Fibroblast of upper back skin (primary cell): ENCODE measurements at places on chromosomes 1 and 21.
A peak's percentile ranks its signal among the peaks of the same experiment; 100 is the strongest.

DNA sequence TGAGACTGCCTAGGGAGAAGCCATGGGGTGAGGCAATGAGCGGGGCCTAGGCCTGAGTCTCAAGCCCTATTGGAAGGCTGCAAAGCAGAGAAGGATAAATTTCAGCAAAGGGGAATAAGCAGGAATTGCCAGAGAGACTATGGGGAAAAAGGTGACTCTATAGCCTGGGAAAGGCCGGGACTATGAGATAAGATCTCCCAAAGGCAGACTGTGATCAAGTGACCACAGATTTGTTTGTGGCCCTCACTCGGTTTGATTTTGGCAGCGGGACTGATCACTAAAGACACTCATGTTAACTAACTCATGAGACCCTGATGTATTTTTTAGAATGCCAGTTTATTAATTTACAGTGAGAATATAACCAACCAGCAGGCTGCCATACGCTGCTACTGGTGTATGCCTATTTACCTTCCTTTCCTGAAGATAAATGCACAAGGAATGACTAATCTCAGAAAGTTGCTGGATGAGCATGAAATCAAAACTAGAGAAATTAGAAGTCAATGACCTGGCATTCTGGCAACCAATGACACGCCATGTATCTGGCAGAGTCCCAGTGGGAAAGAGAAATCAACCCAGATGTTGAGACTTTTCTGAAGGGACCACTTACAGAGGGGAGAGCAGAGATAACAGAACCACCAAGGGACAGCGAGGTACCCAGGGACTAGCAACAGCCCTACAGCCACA, 4.3 kb downstream of the HSF2BP start:
- DNase-seq, result peak; percentile 63

DNA sequence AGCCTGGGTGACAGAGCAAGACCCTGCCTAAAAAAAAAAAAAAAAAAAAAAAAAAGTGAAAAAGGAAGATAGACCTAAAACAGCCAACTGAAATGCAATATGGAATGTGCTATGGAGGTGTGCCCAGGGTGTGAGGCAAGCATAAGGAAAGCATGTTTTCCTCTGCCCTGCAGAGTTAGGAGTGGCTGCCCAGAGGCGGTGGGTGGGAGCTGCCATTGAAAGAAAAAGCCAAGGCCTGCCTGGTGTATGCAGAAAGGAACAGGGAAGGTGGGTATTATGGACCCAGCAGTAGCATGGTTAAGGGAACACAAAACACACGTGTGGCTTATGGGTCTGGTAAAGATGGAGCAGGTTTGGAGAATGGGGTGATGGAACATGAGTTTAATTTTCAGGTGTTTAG, 8.9 kb downstream of the CD244 start:
- DNase-seq, result no peak

DNA sequence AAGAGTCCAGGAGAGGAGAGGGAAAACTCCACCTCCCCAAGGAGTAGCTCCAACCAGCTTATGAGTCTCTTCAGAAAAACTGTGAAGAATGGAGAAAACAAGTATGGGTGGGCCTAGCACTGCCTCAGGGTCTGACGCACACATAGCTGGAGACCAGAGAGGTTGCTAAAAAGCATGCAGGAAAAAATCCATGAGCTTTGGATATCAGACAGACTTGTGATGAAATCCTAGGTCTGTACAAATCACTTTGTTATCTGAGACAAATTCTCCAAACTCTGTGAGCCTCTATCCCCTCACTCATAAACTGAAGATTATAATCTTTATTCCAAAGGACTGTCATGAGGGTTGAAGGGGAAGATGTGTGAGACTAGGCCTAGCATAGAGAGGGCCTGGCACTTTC, 141.5 kb upstream of the FGGY start:
- DNase-seq, result no peak

DNA sequence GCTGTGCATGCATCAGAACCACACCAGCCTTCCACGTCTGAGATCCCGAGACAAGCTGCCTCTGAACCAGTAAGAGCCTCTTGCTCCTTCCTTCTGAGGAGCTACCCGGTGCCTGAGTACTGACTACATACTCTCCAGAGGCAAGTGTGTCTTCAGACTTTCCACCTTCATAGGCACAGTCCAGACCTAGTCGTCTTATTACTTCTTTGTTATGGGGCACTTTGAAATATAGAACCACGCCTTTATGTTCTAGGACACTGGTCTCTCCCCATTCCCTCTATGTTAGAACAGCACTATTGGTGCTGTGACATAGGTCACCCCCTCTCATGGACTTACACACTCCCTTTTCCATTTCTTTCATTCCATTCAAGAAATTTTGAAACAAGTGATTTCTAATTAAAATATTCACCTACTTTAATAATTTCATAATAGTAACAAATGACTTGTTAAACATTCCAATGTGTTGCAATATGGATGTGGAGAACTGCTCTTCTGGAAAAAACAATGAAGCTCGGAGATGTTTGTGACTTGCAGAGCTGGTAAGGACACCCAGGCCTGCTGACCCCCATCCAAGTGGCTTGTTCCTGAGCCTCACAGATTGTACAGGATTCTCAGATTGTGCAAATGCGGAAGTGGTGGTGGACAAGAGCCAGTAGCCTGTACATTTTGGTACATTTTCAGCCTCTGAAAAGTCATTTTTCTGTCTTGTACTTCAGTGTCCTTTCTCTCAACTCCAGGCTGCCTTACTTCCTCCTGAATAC, 76.1 kb upstream of the SIPA1L2 start:
- DNase-seq, result no peak

DNA sequence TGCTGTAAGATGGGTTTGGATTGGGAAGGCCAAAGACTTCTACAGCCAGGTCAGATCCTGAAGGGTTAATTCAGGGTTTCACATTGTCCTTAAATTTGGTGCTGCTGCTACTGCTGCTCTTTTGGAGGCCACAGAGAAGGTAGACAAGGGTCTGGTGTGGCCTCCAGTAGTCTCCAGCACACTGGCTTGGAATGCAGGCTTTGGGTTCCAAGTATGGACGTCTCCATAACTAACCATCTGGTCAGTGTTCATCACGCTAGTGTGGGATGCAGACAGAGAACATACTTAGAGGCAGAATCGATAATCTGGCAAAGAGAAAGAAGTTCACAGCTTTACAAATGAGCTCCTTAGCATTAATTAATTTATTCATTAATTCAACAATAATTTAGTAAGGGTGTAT, 154.1 kb downstream of the ZBTB18 start:
- DNase-seq, result peak; percentile 40

DNA sequence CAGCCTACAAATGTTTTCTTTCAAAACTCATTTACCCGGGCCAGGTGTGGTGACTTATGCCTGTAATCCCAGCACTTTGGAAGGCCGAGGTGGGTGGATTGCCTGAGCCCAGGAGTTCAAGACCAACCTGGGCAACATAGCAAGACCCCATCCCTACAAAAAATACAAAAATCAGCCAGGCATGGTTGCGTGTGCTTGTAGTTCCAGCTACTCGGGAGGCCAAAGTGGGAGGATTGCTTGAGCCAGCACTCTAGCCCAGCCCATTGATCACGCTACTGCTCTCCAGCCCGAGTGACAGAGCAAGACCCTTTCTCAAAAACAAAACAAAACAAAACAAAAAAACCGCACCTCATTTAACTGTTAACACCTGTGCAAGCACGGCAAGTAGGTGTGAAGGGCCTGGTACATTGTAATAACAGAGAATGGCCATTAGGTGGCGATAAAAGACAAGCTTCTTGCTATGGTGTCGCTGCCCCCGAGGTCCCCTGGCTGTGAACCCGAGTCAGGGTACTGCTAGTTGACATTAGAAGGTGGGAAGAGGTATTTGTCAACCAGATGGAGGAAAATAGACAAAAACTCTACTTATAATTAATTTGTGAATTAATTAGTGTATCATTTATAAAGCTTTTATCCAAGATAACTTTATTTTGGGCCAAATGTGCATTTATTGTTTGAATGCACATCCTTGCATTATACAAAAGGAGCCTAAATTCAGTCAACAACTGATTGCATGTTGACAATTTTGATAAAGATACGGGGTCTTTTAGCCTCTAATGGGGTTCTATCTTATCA, 66.5 kb downstream of the SH3BGR start:
- peak; percentile 45 for DNase-seq

DNA sequence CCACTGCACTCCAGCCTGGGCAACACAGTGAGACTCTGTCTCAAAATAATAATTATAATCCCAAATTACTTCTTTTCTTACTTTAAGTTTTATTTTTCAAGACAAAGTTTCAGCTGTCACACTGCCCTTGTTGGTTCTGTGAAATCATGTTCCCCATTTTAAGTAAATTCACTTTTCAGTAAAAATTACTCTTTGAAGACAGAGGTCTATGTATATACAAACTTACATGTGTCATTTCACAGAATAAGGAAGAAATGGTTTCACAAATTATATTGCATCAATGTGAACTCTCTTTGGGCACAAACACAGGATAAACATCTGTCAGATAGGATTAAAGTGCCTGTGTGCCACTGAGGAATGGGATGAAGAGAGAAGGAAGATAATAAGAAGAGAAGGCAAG, 33.1 kb upstream of the ETS2 start:
- no peak for DNase-seq

GRCh38 chr1:8965121-8965820, 19.6 kb downstream of the CA6 start:
- DNase-seq, result no peak

DNA sequence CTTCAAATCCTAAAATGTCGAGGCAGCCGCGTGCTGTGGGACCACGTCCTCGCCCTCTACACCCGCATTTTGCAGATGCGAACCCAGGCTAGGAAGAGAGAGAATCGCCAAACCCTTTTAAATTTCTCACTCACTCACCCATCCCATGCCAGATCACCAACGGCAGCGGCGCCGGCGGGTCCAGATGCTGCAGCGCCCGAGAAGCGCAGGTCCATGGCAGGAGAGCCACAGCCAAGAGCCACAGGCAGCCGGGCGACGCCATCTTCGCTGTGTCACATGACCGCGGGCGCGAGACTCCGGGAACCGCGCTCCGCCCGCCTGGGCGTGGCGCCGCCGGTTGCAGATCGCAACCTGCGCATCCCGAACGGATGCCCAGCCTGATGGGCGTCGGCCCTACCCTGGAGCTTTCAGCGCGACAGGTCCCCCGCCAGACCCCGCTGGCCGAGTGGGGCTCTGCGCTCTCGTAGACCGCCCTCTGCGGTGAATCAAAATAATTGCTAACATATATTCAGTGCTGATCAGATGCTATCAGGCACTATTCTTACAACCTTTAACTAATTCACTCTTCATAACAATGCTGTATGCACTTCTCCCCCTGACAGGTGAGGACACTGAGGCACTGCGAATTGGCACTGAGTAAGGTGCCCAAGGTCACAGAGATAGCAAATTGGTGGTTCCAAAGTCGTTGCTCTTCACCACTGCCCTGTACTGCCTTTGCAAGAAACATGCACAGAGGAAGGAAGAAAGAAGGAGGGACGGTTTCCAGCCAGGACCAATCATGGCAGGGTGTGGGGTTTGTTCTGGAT, at the start of gene PPT1:
Gene PPT1, minus strand, starts transcription at position 276 of the 806 bp plus-strand sequence. Its CDS starts 14 bp downstream, at position 262.
- DNase-seq, result peak; percentile 62

DNA sequence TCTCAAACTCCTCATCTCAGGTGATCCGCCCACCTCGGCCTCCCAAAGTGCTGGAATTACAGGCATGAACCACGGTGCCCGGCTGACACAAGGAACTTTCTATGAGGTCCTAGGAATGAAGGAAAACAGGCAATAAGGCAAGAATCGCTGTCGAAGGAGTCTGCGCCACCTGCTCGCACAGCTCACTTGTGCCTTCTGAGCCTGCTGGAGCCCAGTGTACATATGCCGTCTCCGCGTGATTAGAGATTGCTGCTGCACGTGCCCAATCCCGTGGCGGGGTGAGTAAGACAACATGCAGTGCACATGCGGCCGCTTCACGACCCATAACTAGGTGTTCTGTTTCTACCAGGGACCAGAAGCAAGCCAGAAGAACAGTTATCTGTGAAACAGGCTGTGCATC, 24.3 kb downstream of the H3-3A start:
- DNase-seq, result no peak

DNA sequence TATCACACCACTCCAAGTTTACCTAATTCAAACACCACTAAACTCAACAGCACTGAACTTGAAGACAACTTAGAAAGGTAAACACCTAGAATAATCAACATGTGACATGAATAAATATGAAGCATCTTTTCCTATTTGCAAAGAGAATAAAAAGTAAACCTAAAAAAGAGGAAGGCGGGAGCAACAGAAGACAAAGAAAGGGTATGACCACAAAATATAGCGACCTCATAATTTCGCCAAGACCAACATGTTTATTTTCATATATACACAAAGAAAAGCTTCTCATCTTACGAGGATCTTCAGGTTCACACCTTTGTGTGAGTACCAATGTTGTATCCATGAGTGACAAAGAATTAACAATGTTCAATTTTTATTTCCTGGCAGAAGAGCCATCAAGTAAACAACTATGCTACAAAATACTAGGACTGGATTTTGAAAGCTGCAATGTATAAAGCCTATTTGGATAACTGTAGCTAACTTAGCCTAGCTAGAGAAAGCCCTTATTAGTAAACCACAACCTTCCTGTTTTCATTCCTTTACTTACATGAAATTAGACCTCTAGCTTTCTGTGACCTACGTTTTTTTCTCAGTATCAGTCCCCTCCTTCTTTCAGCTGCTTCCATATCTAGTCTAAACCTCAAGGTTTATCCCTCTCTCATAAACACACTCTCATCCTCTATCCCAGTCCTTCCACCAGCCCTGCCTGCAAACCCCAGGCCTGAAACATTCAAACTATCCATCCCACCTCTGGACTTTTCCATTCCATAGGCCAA, 21.3 kb upstream of the PHTF1 start:
- DNase-seq, result no peak

DNA sequence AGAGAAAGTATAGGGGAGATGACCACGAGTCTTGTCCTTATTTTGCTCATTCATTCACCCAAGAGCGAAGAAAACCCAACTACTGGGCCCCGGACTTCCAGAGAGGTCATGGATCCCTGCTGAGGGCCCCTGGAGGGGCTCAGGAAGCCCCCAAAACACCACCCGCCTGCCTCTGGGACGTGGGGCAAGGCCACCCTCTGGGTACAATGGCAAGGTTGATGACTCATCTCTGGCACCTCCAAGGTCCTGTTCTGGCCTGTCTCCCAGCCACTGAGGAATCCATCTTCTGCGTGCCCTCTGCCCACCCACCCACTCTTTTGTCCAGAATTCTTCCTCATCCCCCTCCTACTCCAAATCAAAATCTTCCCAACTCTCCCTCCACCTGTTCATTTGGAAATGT, 21.3 kb upstream of the PRDM15 start:
- no peak for DNase-seq

DNA sequence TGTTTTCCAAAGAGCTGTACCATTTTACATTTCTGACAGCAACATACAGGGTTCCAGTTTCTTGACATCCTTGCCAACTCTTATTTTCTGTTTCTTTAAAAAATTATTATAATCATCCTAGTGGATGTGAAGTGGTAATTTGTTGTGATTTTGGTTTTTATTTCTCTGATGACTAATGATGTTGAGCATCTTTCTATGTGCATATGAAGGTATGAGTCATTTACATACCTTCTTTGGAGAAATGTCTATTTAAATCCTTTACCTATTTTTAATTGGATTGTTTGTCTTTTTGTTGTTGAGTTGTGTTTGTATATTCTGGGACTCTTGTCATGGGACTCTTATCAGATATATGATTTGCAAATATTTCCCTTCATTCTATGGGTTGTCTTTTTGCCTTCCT, 20.8 kb upstream of the MPC2 start:
- no peak for DNase-seq
